Activated naive CD4-positive, alpha-beta T cell treated with anti-CD3 and anti-CD28 coated beads for 36 hours (primary cell): ENCODE measurements at places on chromosomes 5 and 9.

DNA sequence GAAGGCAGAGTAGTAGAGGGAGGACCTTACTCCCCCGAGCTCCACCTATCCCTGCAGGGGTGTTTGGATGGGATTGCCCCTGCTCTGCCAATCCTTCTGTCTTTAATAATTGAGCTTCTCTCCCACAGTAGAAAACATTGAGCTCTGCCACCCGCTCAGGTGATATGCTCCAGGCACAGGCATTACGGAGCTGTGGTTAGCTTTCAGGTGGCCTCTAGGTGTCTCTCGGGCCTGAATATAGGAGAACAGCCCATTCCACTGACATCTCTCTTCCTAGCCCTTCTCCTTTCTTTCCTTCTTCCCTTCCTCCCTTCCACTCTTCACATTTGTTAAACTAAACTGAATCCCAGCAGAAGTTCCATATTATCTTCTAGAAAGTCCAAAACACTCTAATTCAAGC, 203.4 kb downstream of the SYK start:
- peaks cover 11% of the 10 kb centered on the region for H3K4me1 ChIP-seq
- no peaks in the 10 kb centered on the region for H3K36me3 ChIP-seq
- H3K4me3 ChIP-seq: no peak overlapping the region
- no peaks in the 10 kb centered on the region for H3K27me3 ChIP-seq
- H3K27ac ChIP-seq: no peak overlapping the region

- H3K27me3 ChIP-seq: no peaks in the 10 kb centered on the region
- no peak for DNase-seq
- no peak overlapping the region for H3K4me3 ChIP-seq
- H3K27ac ChIP-seq: no peak overlapping the region
These were observed 41.6 kb upstream of the POU5F2 start for GRCh38 chr5:93782978-93783377.

GRCh38 chr9:6215562-6215961, at the start of gene IL33:
TSS of gene IL33 (plus strand) at chr9:6215807. CDS start at chr9:6241695, 25,888 bp downstream.
- DNase-seq: no peak
- H3K36me3 ChIP-seq: no peaks in the 10 kb centered on the region
- H3K4me3 ChIP-seq: no peak within 1 kb of the TSS
- H3K27me3 ChIP-seq: peaks cover 26% of the 10 kb centered on the region

DNA sequence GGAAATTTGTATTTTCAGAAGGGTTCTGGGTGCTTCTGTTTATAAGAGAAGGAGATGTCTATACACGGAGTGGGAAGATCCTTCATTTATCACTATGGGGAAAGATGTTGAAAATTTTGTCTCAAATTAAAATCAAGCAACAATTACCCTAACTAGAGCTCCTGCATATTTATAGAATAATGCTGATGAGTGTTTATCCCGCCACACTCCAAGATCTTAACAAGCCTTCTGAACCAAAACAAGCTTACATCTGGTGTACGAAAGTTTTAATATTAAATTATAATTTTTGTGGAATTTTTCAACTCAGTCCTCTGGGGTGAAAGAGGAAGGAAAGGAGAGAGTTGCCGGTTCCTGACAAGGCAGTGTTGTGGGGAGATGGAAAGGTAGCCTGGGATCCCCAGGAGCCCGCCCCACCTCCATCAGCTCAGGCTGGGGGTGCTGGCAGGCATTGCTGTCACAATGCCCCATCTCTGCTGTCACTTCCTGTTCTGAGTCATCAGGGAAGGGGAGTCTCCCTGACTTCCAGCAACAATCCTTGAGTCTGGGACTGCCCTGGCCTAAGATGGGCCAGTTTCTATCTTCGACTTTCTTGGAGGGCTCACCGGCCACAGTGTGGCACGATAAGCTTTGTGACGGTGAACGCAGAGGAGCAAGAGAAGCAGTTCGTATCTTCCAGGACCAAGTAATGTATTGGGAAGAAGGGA, 64.5 kb downstream of the ERAP1 start:
- no peaks in the 10 kb centered on the region for H3K27me3 ChIP-seq
- peaks cover 31% of the 10 kb centered on the region for H3K36me3 ChIP-seq
- peak overlapping the region; percentile 44 for H3K27ac ChIP-seq
- no peak overlapping the region for H3K4me3 ChIP-seq

DNA sequence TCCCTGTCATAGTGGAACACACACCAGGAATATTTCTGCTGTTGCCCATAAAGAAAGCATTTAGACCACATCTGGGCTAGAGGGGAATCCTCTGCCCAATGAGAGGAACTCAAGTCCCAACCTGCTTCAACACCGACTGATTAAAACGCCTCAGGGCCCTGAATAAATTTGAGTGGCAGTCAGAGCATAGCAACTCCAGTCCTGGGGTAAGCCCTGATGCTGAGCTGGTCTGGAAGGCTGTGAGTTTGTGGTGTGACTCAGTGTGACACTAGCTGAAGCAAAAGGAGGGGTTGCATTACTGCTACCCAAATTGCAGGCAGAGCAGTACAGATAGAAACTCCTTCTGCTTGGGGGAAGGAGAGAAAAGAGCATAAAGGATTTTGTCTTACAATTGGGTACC, 148.3 kb downstream of the PRDM9 start:
- no peak overlapping the region for H3K27ac ChIP-seq
- no peaks in the 10 kb centered on the region for H3K36me3 ChIP-seq
- H3K4me3 ChIP-seq: no peak overlapping the region
- no peaks in the 10 kb centered on the region for H3K27me3 ChIP-seq
- DNase-seq: no peak

GRCh38 chr5:135097390-135097789, 63.4 kb upstream of the PITX1 start:
- no peaks in the 10 kb centered on the region for H3K27me3 ChIP-seq
- no peaks in the 10 kb centered on the region for H3K4me1 ChIP-seq
- no peak overlapping the region for H3K27ac ChIP-seq
- no peak overlapping the region for H3K4me3 ChIP-seq
- H3K36me3 ChIP-seq: no peaks in the 10 kb centered on the region

- no peak for DNase-seq
- no peak overlapping the region for H3K27ac ChIP-seq
- no peaks in the 10 kb centered on the region for H3K36me3 ChIP-seq
- peaks cover 22% of the 10 kb centered on the region for H3K27me3 ChIP-seq
- no peak overlapping the region for H3K4me3 ChIP-seq
These were observed 47.8 kb upstream of the TRMT10B start for GRCh38 chr9:37705787-37706186.

DNA sequence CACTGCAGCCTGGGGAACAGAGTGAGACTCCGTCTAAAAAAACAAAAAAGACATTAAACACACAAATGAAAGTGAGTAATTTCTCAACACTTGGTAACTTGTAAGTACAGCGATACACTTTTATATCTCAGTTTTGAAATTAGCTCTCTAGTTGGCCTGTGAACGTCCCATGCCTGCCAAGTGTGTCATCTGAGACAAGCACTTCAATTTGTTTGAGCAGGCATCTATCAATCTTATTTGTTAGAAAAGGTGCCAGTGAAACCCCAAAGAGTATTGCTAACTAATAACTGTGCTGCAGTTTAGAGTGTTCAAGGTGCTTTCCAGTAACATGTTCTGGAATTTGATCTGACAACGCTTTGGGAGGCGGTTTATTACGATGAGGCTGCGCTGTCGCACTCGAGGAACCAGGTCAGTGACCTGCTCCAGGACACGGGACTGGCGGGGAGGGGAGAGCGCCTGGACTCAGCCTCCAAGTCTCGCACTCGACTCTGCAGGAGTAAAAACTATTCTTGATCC, 1.1 kb upstream of the SPIN1 start:
- DNase-seq: peak; percentile 44
- peak overlapping the region; percentile 78 for H3K4me3 ChIP-seq
- peaks cover 2% of the 10 kb centered on the region for H3K36me3 ChIP-seq
- peaks cover 23% of the 10 kb centered on the region for H3K4me1 ChIP-seq
- no peaks in the 10 kb centered on the region for H3K27me3 ChIP-seq

DNA sequence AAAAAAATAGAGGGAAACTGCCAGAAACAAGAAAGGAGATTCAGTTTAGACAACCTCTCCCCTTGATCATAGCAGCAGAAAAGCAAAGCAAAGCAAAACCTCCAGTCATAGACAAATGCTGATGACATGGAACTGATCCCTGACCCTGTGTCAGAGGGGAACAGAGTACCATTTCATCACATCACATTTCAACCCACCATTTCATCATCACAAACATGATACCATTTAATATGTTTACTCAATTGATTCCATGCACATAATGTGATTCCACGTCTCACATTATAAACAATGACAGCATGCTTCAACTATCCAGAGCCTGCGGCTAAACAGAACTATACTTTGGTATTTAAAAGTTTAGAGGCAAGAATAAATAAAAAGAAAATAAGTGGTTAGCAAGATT, 28.7 kb upstream of the ACOT12 start:
- no peaks in the 10 kb centered on the region for H3K36me3 ChIP-seq
- peaks cover 22% of the 10 kb centered on the region for H3K4me1 ChIP-seq

DNA sequence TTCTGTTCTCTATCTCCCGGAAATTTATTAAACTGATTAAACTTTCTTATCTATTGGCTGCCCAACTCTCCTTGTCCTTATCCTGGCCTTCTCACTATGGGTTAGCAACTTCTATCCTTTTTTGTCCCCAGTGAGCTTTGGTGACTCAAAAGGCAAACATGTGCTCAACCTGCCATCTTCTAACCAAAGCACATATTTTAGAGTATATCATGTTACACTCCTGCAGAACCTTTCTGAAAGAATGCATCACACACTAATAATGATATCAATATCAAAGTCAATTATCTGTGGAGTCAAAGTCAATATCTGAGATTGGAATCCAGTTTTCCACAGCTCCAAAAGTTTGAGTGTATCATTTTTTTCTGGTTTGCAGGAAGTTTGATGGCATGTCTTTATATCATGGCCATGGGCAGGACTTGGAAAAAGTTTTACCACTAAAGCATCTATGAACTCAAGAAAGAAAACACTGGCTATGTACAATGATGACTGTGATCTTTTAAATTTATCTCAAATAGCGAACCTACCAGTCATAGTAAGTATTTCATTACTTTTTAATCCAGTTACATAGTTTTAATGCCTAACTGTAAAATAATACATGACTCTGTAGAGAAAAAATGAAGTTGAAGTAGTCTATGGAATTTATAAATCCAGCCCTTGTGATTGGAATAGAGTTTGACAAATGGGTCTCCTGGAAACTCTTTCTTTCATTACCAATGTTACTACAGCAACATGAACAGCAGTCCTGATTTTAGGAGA, 166.8 kb downstream of the DROSHA start:
- DNase-seq: no peak
- no peak overlapping the region for H3K27ac ChIP-seq
- no peaks in the 10 kb centered on the region for H3K4me1 ChIP-seq
- H3K27me3 ChIP-seq: peaks cover 13% of the 10 kb centered on the region

DNA sequence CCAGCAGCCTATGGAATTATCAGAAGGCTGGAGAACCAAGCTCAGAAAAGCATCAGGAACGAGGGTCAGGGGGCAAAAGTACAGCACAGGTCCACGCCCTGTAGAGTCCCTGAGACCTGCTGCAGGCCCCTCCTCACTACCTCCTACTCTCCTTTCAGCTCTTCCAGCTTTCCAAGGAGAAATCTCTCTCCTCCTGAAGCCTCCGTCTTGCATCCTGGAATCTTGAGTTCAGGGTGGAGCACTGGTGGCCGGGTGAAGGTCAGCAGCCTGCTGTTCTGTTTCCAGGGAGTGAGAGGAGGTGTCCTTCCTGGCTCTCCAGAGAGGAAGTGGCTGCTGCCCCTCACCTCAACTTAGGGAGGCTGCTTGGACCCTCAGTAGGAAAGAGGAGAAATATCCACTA, 342.3 kb downstream of the ZSWIM6 start:
- H3K36me3 ChIP-seq: no peaks in the 10 kb centered on the region
- no peaks in the 10 kb centered on the region for H3K4me1 ChIP-seq
- H3K4me3 ChIP-seq: no peak overlapping the region
- H3K27ac ChIP-seq: no peak overlapping the region
- H3K27me3 ChIP-seq: peaks cover 21% of the 10 kb centered on the region

- H3K4me3 ChIP-seq: no peak overlapping the region
- peaks cover 27% of the 10 kb centered on the region for H3K36me3 ChIP-seq
- no peak for DNase-seq
- H3K27ac ChIP-seq: no peak overlapping the region
- H3K4me1 ChIP-seq: peaks cover 6% of the 10 kb centered on the region
These were observed 63.5 kb downstream of the MRPS27 start for GRCh38 chr5:72256536-72256935.

- no peak overlapping the region for H3K27ac ChIP-seq
- no peak overlapping the region for H3K4me3 ChIP-seq
- H3K27me3 ChIP-seq: peaks cover 17% of the 10 kb centered on the region
- no peaks in the 10 kb centered on the region for H3K4me1 ChIP-seq
These were observed 89.3 kb upstream of the ALDH1A1 start for GRCh38 chr9:73042155-73042554.

- no peaks in the 10 kb centered on the region for H3K27me3 ChIP-seq
- no peaks in the 10 kb centered on the region for H3K36me3 ChIP-seq
- H3K27ac ChIP-seq: no peak overlapping the region
- H3K4me3 ChIP-seq: no peak overlapping the region
These were observed 114.2 kb upstream of the PDE4D start for GRCh38 chr5:60007729-60008128.

GRCh38 chr5:38438757-38439156, 117.7 kb downstream of the LIFR start:
- H3K36me3 ChIP-seq: no peaks in the 10 kb centered on the region
- no peak overlapping the region for H3K4me3 ChIP-seq
- DNase-seq: no peak
- H3K27ac ChIP-seq: no peak overlapping the region
- no peaks in the 10 kb centered on the region for H3K4me1 ChIP-seq

DNA sequence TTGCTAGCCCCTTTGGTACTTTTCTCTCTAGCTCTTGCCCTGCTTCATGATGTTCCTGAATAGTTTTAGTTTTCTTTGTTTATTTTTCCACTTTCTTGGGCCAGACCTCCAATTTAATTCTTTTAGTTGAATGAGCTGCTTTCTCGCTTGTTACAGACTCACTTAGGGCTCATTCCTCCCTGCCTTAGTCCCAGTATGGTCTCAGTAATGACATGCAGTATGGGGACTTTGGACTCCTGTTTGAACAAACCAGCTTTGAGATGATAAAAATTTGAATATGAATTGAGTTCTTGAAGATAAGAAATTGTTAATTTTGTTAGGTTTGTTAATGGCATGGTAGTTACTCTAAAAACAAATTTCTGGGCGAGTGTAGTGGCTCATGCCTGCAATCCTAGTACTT, 284.8 kb upstream of the DMRT1 start:
- no peak for DNase-seq
- no peak overlapping the region for H3K27ac ChIP-seq
- H3K4me3 ChIP-seq: no peak overlapping the region

GRCh38 chr5:5919411-5919810, 458.9 kb downstream of the MED10 start:
- H3K27ac ChIP-seq: no peak overlapping the region
- no peak for DNase-seq
- H3K4me1 ChIP-seq: no peaks in the 10 kb centered on the region
- peaks cover 4% of the 10 kb centered on the region for H3K27me3 ChIP-seq
- H3K4me3 ChIP-seq: no peak overlapping the region
